ENCODE measurements at places on chromosomes 16 and 17.

DNA sequence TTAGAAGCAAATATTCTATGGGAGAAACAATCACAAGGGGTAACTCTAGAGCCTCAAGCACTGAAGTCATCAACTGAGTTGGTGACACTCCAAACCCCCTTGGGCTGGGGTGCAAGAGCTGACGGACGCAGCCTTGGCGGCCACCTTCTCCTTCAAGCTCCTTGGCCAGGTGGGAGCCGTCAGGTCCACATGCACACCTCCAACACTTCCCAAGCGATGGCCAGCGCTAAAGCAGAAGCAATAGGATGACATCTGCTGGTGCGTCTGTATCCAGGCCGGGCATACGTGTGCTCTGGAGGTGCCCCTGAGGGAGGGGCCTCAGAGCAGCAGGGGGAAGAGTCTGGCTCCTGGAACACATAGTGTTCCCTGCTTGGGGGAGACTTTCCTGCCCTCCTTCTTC lies 12.2 kb upstream of the FOXJ1 start:
- DNase-seq: no peak

DNA sequence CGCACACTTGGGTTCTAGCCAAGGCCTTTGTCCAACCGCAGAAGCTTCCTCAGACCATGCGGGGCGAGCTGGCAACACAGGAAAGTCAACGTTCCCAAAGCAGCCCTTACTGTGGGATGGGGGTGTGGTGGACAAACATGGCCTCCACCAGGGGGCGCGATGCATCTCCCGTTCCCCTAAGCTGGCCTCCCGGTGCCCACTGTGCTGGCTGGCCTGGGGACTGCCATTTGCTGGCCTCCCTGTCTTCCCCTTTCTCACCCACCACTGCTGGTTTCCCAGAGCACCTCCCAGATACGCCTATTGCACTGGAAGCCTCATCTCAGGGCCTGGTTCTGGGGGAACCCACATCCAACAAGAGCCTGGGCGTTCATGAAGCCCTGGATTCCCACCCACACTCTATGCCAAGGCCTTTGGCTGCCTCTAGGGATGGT lies 145.3 kb downstream of the IRF8 start:
- DNase-seq: no peak

GRCh38 chr17:61570118-61570517 lies 20.9 kb downstream of the NACA2 start:
- no peak for DNase-seq

- DNase-seq: no peak
Measured at GRCh38 chr17:55154101-55154500, 110.7 kb upstream of the HLF start.

- DNase-seq: no peak
Measured at GRCh38 chr17:37737971-37738370, 6.9 kb downstream of the HNF1B start.

DNA sequence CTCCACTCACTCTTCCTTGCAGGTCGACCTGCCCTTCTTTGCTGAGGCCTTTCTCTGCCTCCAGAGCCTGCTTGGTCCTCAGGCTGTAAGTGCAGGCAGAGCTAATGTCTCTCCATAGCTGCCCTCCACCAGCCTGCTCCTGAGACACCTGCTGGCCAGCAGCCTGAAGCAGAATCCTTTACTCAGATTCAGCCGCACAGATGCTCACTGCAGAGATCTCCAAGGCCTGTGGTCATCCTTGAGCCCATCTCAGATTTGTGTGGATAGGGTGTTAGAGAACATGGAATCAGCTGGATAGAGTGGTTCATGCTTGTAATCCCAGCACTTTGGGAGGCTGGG lies 11.5 kb downstream of the DEXI start:
- no peak for DNase-seq

GRCh38 chr17:74579900-74580299 lies 12.2 kb downstream of the CD300LD start:
- no peak for DNase-seq

GRCh38 chr16:16092925-16093627 lies 130.2 kb downstream of the ABCC6 start:
- DNase-seq: no peak
